Activated CD8-positive, alpha-beta memory T cell treated with anti-CD3 and anti-CD28 coated beads for 24 hours (primary cell): ENCODE measurements at places on chromosomes 13 and 19.
A peak's percentile ranks its signal among the peaks of the same experiment; 100 is the strongest.

DNA sequence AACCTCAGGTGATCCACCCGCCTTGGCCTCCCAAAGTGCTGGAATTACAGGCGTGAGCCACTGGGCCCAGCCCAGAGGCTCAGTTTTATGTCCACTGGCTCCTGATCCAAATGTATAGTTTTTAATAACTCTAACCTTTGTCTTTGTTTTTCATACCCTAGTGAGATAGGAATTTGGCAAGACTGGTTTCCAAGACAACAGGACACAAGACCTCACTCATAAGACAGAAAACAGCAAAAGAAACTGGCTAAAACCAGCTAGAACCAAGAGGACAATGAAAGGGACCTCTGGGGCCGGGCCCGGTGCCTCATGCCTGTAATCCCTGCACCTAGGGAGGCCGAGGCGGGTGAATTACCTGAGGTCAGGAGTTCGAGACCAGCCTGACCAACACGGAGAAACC lies 27.6 kb downstream of the CPT1C start:
- no peak for DNase-seq

DNA sequence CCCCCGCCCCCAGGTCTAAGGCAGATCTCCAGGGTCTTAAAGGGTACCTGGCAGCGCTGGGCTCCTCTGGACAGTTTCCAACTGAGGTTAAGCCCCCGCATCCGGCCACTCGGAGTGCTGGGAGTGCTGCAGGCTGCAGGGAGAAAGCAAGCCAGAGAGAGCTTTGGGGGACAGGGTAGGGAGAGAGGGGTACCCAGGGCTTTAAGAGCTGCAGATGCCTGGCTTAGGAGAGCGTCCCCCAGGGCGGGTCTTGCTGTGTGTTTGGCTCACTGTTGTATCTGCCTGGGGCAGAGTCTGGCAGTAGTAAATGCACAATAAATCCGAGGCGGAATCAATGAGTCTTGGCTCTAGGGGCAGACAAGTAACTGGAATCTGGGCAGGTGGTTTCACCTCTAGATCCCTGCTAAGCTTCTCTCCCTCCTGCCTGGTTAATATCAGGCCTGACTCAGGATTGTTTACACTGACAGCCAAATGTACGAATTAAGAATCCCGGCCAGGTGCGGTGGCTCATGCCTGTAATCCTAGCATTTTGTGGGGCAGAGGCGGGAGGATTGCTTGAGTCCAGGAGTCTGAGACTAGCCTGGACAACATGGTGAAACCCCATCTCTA lies 798 bp upstream of the COX6B2 start:
- no peak for DNase-seq

GRCh38 chr13:30466841-30467252 lies 1.1 kb upstream of the HMGB1 start:
- no peak for DNase-seq

- no peak for DNase-seq
Measured at GRCh38 chr13:107906131-107906530, 309.2 kb downstream of the LIG4 start.

- DNase-seq: no peak
Measured at GRCh38 chr19:55352549-55353145, 1.9 kb downstream of the COX6B2 start.

DNA sequence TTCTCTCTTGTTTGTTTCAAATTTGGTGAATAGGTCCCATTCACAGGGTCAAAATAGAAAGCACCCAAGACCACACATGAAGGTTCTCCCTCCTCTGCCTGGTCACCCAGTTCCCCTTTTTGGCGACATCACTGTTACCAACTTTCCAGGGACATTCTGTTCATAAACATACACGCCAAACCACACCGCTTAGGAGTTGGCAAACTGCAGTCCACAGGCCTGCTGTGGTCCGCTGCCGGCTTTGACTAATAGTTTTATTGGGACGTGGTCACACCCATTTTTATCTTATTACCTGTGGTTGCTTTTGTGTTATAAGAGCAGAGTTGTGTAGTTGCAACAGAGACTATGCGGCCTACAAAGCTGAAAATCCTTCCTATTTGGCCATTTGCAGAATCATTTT lies 24.2 kb downstream of the UHRF1 start:
- DNase-seq: no peak

- no peak for DNase-seq
Measured at GRCh38 chr19:56272161-56272798, at the start of gene EDDM13. EDDM13 (plus strand) TSS chr19:56272748; CDS start chr19:56272835, 87 bp downstream.

GRCh38 chr19:33470686-33471085 lies 50.9 kb downstream of the PEPD start:
- no peak for DNase-seq

- no peak for DNase-seq
Measured at GRCh38 chr13:98370261-98370660, 193.2 kb upstream of the RNF113B start.

DNA sequence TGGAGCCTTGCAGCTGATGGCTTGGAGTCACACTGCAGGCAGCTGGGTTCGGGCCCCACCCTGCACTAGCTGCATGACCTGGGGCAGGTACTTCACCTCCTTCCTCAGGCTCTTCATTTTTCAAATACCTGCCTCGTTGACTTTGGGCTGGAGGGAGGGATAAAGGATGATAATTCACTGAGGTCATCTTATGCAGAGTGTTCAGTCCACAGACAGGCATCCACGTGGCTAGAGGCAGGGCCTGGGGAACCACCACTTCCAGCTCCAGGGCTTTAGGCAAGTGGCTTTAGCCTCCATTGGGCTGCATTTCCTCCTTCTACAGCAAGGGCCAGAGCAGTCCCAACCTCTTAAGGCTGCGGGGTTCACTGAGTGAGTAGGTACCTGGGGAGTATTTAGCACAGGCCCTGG lies 84.8 kb downstream of the SIPA1L3 start:
- no peak for DNase-seq

DNA sequence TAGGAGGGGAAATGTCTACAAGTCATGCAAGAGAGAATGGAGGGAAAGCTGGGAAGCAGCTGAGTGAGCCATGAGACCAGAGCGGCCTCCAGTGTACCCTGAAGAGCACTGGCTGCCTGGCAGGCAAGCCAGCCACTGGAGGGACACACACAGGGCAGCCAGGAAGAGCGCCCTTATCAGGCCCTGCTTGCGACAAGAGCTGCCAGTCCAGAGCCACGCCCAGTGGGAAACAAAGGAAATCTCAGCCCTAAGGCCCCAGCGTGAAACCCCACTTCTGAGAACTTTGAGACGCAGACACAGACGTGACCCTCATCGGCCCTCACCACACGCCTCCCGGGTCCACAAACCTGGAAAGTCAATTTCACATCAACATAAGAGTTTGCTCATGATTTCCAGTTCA lies 105.0 kb downstream of the STK24 start:
- DNase-seq: no peak

GRCh38 chr19:10478903-10479384 lies 24.2 kb downstream of the KEAP1 start:
- peak; percentile 94 for DNase-seq

DNA sequence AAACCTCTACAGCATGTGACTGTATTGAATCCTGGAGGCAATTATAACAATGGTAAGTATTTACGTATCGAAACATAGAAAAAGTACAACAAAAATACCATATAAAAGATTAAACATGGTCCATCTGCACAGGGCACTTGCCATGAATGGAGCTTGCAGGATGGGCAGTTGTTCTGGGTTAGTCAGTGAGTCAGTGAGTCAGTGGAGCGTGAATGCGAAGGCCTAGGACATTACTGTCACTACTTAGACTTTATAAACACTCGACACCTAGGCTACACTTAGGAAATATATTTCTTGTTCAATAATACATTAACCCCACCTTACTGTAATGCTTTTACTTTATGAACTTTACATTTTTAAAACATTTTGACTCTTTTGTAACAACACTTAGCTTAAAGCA lies 35.6 kb upstream of the TMTC4 start:
- no peak for DNase-seq

DNA sequence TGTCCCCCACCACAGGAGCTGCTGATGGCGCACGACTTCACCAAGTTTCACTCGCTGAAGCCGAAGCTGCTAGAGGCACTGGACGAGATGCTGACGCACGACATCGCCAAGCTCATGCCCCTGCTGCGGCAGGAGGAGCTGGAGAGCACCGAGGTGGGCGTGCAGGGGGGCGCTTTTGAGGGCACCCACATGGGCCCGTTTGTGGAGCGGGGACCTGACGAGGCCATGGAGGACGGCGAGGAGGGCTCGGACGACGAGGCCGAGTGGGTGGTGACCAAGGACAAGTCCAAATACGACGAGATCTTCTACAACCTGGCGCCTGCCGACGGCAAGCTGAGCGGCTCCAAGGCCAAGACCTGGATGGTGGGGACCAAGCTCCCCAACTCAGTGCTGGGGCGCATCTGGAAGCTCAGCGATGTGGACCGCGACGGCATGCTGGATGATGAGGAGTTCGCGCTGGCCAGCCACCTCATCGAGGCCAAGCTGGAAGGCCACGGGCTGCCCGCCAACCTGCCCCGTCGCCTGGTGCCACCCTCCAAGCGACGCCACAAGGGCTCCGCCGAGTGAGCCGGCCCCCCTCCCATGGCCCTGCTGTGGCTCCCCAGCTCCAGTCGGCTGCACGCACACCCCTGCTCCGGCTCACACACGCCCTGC lies 4.4 kb upstream of the NOP53 start:
- DNase-seq: no peak

GRCh38 chr19:55644191-55644833 lies 863 bp downstream of the ZNF581 start:
- no peak for DNase-seq

DNA sequence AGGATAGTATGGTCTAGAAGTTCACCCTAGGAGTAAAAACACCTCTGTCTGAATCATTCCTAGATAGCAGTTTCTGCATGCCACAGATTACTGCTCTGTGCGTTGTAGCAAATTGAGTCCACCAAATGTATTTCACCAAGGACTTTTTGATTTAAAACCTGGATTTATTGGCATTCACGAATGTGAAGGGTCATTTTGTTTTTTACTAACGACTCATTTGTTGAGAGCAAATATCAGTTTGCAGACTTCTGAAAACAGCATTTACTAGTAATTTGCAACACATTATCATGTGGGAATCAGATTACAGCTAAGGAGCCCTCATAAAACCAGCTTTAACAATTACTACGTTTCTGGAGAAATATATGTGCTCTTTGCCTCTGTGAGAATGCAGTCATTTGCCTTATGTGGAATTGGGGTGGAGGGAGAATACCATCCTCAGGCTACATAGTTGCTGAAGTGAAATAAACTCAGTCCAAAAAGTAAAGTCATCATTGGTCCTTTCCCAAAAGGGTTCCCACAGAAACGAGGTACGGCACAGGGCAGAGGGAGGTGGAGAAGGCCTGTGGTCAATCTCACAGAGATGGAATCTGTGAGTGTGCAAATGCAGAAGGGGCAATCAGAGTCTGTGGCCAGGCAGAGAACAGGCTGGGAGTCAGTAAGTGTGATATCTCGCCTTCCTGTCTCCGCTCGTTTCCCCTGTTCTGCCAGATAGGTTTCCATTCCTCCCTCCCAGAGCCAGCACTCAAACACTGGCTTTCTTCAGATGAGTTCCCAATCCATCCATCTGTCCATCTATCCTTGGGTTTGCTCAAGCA lies 63.1 kb downstream of the DLEU7 start:
- no peak for DNase-seq

GRCh38 chr13:103716718-103717117 lies 650.5 kb upstream of the SLC10A2 start:
- DNase-seq: no peak

- no peak for DNase-seq
Measured at GRCh38 chr13:97559030-97559429, 125.1 kb downstream of the RAP2A start.

- DNase-seq: no peak
Measured at GRCh38 chr13:21427741-21428140, 31.4 kb downstream of the ZDHHC20 start.

DNA sequence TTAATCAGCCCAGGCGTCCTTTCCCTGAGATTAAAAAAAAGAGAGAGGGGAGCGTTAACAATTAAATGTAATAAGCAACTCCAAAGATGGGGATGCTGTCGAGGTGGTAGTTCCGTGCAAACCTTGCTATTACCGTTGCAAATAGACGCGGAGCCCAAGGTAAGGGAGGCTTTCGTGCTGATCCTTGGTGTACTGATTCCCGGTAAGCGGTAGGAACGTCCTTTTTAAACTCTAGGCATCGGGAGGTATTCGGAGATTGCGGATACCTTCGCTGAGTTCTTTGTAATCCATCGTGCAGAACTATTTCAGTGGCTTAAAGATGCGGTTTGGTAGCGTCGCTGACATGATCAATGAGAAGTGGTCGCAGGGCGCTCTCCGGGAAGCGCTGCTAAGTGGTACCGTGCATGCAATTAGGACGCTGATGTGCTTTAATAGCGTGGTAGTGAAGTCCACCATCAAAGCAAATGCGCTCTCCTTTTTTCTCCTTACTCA lies 3.1 kb downstream of the SLITRK5 start:
- no peak for DNase-seq

DNA sequence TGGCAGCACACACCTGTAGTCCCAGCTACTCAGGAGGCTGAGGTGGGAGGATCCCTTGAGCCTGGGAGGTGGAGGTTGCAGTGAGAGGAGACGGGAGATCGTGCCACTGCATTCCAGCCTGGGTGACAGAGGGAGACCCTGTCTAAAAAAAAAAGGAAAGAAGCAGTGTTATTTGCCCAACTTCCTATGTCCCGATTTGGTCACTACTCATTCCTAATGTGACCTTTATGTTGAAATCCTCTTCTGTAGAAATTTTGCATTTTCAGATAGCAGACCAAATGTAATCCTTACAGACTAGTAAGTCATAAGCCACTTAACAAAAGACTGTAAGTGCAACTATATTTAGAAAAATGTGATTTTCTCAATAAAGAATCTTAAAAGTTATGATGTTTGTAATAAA lies 18.2 kb upstream of the STK24 start:
- no peak for DNase-seq

GRCh38 chr13:94988654-94989053 lies 276.3 kb upstream of the SOX21 start:
- no peak for DNase-seq

- no peak for DNase-seq
Measured at GRCh38 chr19:52691737-52692136, 43.1 kb downstream of the ZNF611 start.

GRCh38 chr19:12952488-12953137 lies 4.4 kb downstream of the GADD45GIP1 start:
- DNase-seq: peak; percentile 53

- DNase-seq: no peak
Measured at GRCh38 chr19:49390929-49391359, 2.9 kb downstream of the KASH5 start.

DNA sequence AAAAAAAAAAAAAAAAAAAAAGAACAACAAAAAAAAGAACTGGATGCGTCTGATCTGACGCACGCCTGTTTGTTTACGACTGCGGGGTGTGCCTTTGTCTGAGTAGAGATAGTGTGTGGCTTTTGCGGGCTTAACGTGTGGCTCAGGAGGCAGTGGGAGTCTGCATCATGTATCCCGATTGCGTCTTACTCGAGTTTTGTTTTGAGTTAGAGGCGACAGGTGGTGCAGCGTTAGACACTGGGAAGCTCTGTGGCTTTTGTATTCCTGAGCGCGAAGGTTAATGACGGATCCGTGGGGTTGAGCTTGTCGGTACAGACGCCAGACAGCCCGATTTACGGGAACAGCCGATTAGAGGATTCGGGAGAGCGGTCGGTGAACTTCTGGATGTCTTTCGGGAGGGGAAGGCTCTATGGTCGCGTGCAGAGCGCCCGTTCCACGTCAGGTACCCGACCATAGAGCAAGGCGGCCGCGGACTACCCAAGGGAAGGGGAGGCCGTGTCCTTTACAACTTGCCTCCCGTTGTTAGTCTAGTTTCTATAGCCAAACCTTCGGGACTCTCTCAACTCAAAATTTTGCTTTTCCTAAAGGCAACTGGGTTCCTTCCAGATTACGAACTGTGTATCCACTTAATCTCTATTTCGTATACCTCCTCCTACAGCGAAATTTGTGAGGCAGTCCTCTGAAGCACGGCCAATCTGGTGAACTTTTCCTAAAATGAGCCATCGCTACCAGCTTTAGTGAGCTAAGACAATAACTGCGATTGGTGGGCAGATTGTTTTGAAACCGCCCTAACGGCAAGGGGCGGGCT lies 926 bp upstream of the HNRNPUL1 start:
- DNase-seq: peak; percentile 87
